ENCODE measurements at places on chromosomes 16 and 17. TPM values are rescaled to one million over a fixed set of nuclear protein-coding genes. Genes with fewer than 3 reads are reported as not detected.

- DNase-seq: no peak
These were observed 2.0 kb downstream of the GNAO1 start for GRCh38 chr16:56192986-56193945.

DNA sequence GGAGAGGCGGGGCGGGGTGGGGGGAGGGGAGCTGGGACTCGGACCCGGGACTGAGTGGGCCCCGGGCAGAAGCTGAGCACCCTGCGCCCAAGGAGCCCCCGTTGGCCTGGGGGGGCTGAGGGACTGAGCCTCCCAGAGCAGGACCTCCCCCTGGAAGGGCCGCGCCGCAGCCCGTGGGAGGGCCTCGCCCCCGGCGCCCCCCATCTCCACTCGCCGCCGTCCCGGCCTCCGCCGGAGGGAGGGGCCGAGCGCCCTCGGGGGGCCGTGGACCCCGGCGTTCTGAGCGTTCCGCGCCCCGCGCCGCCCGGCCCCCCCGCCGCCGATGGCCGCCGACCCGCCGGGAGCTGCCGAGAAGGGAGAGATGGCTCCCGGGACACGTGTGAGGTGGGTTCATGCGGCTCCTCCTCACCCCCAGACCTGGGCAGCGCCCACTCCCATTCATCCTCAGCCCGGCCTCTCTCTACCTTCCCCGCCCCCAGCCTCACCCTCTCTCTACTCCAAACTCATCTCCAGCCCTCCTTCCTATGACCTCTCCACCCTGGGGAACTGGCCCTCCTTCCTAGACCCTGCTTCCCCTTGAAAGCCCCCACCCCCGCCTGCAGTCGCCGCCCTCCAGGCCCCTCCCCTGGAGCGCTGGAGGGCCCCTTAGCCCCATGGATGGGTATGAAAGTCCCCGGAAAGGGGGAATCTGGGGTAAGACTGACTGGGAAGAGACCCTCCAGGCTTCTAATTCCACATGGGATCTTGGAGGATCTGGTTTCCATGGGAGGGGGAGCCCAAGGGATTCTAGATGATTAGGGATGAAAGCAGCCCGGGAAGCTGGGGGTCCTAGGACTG lies 922 bp downstream of the FBXL19 start:
- DNase-seq: peak; percentile 42

DNA sequence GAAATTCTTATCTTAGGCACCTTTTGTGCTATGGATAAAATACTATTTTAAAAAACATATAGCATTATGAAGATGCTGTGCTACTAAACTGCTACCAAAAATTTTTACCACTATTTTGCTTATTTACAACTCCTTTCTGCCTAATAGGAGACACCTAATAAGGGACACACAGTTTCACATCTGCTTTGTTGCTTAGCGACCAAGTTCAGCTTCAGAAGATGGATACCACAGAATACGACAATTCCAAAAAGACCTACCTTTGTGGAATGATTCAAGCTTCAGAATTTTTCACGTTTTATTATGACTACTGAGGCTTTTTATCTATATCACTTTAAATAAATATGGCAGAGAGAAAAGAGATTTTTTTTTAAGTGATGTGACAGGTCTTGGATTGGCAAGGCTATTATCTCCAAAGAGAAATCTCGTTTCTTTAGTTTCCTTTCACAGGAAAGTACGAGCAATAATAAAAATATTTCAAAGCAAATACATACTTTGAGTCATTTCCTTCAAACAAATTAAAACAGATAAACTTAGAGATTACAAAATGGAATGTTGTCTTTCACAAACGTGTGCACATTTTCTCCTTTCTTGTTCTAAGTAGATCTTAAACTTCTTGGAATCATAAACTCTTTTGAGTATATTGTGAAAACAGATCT lies 35.4 kb downstream of the SPAG9 start:
- no peak for DNase-seq

The USP7 gene
- total RNA-seq: 79.5 TPM

DNA sequence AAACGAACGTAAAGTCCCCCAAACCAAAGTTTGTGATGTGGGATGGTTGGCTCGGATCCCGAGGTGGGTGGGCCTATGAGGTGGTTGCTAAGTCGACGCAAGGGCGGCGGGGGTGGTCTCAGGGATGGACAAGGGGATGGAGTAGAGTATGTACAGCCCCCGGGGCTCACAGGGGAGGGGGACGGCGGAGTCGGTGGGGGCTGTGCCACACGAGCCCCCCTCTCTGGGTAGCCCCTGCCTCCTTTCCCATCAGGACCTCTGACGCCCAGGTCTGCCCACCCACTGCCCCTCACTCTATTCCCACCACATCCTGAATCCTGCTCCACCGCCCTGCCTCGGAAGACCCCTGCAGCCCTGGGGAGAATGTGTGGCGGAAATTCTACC lies 15.2 kb downstream of the IL34 start:
- no peak for DNase-seq

- DNase-seq: no peak
These were observed 21.3 kb upstream of the RPL38 start for GRCh38 chr17:74182041-74182723.

The KRT32 gene
- not detected for total RNA-seq

DNA sequence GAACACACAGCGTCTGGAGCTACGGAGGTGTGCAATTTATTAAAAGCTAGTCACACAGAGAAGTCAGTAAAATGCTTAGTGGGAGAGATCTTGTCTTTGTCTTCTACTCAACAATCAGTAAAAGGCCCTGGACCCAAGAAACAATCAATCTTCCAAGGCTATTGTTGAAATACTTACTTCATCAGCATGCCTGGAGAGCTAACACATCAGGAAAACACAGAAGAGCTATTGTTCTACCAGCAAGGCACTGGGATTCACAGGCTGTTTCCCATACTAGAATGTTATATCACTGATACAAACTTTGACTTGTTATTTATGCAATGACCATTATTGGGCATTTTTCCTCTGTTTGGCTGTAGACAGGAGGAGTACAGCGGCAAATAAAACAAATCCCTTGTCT lies 247.8 kb upstream of the ERCC4 start:
- DNase-seq: no peak

GRCh38 chr17:73759324-73759723 lies 115.1 kb upstream of the SDK2 start:
- no peak for DNase-seq

GRCh38 chr17:74146196-74146595 lies 57.3 kb upstream of the RPL38 start:
- DNase-seq: no peak

The CHST6 gene
- 0.41 TPM for total RNA-seq
